ENCODE measurements at places on chromosomes 6 and 20. TPM values are rescaled to one million over a fixed set of nuclear protein-coding genes. Genes with fewer than 3 reads are reported as not detected.

Gene COL9A3
- total RNA-seq = 5.2 TPM

DNA sequence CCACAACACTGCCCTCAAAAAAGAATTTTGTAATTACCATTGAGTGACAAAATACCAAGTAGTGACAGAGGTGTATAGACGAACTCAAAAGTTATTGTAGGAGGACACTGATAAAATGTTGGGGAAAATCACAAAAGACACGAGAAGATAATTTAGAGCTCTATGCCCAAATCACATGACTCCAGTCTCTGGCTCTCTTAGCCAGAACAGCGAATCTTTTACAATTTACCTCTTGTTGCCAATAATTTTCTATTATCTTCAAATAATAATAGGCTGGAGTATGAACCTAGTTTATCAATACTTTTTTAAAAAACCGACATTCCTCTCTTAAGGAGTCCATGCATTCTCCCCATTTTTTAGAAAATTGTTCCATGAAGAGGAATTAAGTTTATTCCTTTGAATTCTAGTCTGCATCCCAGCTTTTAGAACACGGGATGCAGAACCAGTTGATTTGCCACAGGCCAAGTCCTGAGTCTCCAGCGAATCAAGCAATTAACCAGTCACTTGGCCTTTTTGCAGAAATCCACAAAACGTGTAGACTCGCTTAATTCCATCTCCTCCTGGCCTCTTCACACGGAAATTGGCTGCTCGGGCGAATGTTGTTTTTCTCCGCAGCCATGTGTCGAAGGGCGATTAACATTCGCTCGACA is 507 bp upstream of the RIPPLY2 start:
- DNase-seq = no peak

GRCh38 chr6:113995634-113996033 is 24.7 kb upstream of the HDAC2 start:
- no peak for DNase-seq

DNA sequence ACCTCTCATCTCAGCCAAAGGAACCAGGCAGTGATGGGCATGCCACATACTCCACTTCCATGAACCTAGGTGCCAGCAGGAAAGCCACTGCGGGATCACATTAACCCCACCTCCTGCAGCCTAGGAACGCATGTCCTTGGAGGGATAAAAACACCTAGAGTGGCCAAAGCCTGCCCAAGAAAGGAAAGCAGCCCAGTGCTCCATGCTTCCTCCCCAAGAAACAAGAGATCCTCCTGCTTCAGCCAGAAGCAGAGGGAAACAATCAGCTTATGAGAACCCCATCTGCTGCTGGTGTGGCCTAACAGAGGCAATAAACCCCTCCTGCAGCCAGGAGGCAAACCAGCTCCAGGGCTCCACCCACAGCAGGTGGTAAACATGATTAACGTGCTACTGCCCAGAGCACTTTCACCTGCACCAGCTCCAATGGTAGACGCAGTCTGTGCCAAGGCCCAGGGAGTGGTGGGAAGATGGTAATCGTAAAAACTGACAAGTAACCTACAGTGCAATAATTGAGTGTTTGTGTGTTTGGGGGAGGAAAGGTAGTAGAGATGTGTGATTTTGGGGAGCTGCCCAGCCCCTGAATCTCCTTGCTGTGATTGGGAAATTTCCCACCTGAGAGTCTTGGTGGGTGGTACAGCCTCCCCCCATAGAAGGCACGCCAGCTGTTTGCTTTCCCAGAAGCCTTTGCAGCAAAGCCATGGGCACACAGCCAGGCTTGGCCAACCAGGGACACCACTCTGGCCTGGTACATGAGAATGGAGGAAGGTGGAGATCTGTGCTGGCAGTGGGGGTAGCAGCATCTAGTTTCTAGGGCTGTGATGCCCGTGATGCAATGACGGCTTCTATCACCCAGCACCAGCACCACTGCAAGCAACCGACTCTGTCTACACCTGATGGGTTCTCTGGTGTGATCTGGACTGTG is 50.6 kb upstream of the TBC1D7 start:
- DNase-seq = no peak

DNA sequence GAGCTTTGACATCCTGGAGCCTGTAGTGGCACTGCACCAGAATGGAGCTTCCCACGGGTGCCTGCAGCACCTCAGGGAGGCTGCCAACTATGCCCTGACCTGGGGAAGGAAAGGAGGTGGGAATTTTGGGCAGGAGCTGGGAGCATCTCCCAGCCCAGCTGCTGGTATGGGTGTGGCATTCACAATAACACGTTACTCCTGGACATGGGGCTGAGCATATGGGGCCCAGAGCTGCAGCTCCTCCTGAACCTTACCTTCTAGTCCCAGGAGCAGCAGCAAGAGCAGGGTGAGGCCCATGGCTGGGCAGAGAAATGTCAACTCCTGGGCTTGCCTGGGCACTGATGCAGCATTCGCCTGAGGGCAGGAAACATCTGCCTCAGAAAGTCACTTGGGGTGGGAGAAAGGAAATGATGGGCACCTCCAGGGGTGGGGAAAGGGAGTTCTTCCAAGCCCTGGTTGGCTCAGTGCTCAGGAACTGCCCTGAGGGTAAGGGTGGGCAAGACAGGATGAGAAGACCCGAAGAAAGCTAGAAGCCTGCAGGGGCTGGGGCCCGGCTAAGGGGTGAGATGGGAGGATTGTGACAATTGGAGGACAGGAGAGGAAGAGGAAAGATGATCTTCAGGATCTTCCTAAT is at the start of gene TREML1:
TREML1 (minus strand) TSS at position 356 of the 634 bp plus-strand sequence; CDS start at position 297, 59 bp downstream.
- no peak for DNase-seq

GRCh38 chr20:6863355-6863754 is 95.9 kb downstream of the BMP2 start:
- no peak for DNase-seq

DNA sequence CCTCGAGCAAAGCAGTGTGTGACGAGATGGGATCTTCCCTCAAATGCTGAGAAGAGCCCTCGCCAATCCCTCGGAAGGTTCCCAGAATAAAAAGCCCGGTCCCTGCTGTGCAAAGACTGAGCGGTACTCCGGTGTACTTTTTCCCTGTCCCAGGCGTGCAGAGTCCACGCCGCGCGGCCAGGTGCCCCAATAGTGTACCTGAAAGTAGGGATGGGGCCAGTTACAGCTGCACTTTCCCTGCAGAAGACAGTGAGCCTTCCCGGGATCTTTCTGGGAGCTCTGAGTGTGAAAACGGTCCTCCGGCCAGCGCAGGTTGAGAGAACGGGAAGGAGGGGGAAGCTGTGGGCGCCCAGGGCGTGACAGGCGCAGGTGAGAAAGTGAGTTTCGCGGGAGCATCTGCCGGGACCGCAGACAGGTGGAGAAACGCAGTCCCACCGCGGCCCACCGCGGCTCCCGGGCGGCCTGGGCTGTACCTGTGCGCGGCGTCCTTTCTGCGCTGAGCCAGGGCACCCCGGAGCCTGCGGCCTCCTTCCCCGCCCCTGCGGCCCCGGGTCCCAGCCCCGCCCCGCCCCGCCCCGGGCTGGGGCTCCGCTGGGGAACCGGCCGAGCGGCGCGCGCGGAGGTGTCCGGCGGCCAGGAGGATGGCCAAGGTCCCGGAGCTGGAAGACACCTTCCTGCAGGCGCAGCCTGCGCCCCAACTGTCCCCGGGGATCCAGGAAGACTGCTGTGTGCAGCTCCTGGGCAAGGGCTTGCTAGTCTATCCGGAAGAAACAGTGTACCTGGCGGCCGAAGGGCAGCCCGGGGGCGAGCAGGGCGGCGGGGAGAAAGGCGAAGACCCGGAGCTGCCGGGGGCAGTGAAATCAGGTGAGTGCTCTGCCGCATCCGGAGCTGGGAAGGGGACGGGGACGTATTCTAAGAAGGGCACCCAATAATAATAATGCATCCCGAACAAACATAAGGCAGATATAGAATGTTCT is at the start of gene RFX6:
RFX6 (plus strand) TSS at position 608 of the 977 bp plus-strand sequence; CDS start at position 642, 34 bp downstream.
- peak; percentile 13 for DNase-seq

GRCh38 chr6:148491638-148492251 is 149.1 kb downstream of the SASH1 start:
- no peak for DNase-seq

DNA sequence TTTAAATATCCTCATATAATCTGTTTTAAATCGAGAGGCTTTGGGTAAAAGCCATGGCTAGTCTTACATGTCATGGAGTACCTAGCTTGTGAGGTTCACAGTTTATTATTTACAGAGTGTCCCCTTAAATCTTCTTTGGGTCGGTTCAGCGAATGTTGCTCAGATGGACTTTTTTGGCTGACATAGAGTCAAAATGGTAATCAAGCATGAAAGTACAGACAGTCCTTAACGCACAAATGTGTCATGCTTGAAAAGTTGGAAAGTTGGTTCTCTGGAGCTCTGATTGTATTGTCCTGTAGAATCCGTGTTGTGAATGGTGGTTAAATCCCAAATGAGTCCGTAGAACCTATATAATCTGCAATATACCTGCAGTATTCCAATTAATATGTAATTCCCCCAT is 22.0 kb downstream of the PTPN1 start:
- no peak for DNase-seq

DNA sequence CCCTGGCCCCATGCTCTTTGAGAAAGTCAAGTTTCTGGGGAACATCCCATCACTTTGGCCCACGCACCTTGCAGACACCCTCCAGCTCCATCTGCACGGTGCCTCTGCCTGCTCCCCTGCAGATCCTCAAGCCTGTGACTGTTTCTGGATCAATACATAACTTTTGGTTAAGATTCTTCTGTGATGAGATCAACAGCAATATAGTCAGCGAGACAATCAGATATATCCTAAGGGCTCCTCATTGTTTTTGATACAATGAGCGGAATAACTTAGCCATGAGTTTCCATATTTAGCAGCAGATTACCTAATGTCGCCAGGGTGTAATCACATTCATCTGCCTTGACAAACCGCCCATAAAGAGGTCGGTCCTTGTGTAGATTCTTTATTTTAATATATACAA is 109.3 kb upstream of the MTHFD1L start:
- DNase-seq = no peak

DNA sequence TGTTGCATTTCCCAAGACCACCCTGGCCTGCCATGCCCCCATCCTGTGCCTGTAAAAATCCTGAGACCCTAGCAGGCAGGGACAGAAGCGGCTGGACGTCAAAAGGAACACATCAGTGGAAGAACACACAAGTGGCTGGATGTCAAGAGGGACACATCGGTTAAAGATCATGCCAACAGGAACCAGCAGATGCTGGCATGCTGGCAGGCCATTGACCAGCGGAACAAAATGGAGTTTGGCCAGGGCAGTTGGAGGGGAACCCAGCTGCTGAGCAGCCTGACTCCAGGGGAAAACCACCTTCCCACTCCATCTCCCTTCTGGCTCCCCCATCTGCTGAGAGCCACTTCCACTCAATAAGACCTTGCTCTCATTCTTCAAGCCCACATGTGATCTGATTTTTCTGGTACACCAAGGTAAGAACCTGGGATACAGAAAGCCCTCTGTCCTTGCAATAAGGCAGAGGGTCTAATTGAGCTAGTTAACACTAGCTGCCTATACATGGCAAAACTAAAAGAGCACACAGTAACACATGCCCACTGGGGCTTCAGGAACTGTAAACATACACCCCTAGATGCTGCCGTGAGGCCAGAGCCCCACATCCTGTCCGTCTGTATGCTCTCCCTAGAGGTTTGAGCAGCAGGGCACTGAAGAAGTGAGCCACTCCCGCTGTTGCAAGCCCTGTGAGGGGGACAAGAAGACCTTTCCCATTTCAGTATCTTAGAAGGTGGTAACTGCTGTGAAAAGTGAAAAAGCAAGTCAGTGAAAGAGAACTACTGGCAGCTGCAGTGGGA is 4.2 kb upstream of the TSBP1 start:
- no peak for DNase-seq

Gene C6orf132
- total RNA-seq = 18.0 TPM

GRCh38 chr20:43716757-43717615 is 9.8 kb downstream of the GTSF1L start:
- DNase-seq = no peak

DNA sequence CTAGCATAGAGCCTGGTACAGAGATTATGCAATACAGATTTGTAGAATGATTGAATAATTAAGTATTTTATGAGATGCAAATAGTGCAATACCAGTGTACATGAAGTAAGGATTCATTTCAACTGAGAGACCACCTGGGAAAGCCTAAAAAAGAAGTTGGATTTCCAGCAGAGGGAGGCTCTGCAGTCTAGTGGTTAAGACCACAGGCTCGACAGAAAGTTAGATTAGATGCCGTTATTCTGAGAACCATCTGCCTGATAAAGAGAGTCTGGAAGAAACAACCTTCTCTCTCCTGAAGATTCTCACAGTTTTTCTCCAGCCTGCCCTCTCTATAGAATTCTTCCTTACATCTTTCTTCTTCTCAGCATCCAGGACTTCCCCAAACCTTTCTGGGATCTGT is 13.6 kb upstream of the TNFRSF21 start:
- DNase-seq = no peak

Gene RBPJL
- 421 TPM for total RNA-seq

Gene ZNF322
- 11.3 TPM for total RNA-seq

DNA sequence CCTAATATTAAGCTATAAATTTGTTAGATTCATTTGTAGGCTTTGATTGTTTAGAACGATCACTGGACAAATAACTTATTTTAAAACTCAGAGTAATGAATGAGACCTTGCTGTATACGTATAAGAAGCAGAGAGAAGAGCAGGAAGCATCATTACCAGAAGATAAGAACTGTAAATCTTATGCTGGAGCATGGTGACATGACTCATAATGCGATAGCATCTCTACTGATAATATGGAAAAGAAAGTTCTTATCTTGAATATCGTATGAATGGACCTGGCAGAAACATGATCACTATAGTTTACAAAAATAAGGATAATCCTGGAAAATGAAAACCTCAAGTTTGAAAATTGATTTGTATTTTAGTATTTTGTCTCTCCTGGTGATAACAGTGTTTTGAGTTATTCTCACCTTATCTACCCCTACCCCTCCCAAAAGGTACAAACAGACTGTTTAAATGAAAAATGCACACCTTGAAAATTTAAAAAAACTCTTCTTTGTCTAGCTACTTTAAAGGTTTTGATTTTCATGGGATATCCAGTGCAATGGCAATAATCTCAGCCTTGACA is 2.0 kb upstream of the ZSCAN26 start:
- DNase-seq = no peak

- DNase-seq = no peak
Observed at GRCh38 chr20:50559149-50559548, 49.0 kb downstream of the PTPN1 start.

Gene NT5DC1
- 27.7 TPM for total RNA-seq

- peak; percentile 16 for DNase-seq
Observed at GRCh38 chr6:146582857-146583256, 15.9 kb upstream of the ADGB start.

Gene SIRPB2
- total RNA-seq = 0.35 TPM

GRCh38 chr6:106510090-106510970 is 119.0 kb downstream of the RTN4IP1 start:
- peak; percentile 85 for DNase-seq

DNA sequence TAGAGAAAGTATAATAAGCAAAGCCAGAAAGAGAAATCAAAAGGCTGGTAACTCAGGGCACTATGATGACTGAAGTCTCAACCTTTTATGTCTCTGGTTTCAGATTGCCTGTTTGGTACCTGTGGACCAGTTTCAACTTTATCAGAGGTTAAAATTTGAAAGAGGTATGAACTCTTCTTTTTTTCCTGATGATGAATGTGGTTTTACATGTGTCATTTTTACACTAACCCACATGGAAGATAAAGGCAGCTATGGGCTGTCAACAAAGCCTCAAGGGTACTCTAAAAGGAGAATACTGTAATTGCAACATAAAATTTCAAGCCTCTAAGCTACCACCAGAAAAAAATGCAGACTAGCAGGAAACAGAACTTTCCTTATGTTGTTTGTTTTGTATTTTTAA is 52.4 kb downstream of the RNF144B start:
- DNase-seq = no peak
